Left colon (tissue), 2 donors: ENCODE measurements at places on chromosomes 1 and 21. TPM values are rescaled to one million over a fixed set of nuclear protein-coding genes. Genes with fewer than 3 reads are reported as not detected.

Gene FMO2
- 1.4 TPM for total RNA-seq

Gene KIRREL1
- total RNA-seq, result 5.6 TPM

- no peak for DNase-seq
Observed at GRCh38 chr1:30319765-30320580, 403.4 kb downstream of the MATN1 start.

GRCh38 chr1:155645034-155645598 lies 35.1 kb downstream of the MSTO1 start:
- DNase-seq, result no peak

DNA sequence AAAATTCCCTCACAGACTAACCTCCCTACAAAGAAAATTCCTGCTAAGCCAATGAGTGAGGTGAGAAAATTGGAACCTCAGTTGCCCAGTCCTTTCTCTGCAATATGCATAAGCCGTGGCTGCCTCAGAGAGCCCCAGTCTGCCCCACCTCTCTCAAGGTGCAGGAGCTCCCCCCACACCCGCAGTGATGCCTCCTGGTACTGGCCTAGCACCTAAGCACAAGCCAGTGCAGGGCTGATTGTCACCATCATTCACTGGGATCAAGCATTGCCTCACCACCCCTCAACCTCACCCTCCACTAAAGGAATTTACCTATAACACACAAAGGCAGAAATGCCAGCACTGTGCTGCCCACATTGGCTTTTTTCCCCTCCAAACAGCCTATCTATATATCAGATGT lies 56.9 kb downstream of the CD34 start:
- no peak for DNase-seq

DNA sequence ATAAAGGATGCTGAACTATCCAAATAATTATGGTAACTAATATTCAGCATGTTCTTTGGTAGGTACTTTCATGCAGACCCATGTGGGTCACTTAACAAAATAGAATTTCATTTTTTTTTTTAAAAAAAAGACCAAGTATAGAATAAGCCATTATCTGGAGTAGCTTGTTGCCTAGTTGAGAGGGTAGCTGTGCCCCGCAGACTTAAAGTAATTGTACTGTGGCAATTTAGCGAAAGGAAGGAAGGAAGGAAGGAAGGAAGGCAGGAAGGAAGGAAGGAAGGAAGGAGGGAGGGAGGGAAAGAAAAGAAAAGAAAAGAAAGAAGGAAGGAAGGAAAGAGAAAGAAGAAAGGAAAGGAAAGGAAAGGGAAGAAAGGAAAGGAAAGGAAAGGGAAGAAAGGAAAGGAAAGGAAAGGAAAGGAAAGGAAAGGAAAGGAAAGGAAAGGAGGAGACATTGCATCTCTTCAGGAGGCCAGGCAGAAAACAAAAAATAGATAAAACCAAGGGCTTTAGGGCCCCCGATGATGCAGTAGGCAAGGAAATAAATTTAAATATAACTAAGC lies 35.3 kb upstream of the C1orf21 start:
- no peak for DNase-seq

- DNase-seq, result no peak
Observed at GRCh38 chr1:211347077-211347844, 20.6 kb downstream of the TRAF5 start.
